HT1080 (cell line): ENCODE measurements at places on chromosomes 1 and 21.
A peak's percentile ranks its signal among the peaks of the same experiment; 100 is the strongest.

- no peak for DNase-seq
Measured at GRCh38 chr1:160667896-160668295, 21.1 kb upstream of the SLAMF1 start.

DNA sequence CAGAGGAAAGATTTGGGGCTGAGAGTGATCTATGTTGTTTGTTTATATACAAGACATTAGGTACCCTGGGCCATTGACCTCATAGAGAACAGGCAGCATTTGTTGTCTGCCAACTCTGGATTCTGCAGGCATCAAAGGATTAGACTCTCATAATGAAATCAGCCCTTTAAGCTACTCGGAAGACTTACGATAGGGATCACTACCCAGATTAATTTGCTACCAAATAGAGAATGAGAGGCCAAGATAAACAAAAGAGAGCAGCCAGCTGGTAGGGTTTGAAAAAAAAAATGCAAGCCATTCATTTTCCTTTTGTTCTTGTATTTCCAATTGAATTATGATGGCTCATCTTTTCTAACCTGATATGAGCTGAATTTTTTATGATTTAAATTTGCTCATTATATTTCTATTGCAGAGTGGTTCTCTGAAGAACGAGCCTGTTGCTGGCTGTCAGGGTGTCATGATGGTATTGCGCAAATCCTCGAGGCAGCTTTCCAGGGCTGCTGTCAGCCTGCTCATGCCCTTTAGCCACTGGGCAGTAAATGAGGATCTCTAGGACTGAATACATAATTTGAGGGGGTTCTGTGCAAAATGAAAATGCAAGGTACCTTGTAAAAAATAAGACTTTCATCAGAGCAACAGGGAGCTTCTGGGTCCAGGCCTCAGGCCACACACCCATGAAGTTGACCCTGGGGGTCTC, 116.4 kb upstream of the KCNJ15 start:
- no peak for DNase-seq

DNA sequence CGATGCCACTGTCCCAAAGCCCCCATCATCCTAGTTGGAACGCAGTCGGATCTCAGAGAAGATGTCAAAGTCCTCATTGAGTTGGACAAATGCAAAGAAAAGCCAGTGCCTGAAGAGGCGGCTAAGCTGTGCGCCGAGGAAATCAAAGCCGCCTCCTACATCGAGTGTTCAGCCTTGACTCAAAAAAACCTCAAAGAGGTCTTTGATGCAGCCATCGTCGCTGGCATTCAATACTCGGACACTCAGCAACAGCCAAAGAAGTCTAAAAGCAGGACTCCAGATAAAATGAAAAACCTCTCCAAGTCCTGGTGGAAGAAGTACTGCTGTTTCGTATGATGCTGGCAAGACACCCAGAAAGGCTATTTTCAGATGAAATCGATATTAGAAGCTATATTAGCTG, 8.1 kb downstream of the RHOU start:
- DNase-seq = no peak

DNA sequence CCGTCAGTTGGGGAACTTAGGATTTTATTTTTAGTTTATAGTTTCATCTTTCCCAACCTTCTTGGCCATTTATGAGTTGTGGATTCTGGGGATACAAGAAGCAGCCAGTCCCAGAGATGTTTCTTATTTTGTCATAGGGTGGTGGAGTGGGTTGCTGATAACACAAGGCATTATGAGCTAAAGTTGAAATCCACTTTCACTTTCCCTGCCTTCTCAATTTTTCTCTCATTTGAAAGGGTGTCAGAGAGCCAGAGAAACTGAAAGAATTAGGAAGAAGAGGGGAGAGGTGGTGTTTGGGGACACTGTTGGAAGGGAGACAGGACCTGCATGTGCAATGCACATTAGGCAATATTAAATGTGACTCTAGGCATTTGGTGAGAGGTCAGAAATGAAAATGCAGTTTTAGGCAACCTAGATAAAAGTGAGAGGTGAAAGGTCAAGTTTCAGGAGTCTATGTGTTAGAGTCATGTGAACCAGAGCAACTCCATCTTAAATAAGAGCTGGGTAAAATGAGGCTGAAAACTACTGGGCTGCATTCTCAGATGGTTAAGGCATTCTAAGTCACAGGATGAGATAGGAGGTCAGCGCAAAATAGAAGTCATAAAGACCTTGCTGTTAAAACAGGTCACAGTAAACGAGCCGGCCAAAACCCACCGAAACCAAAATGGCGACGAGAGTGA, 71.1 kb upstream of the F3 start:
- no peak for DNase-seq

GRCh38 chr1:7221826-7222694, 436.8 kb downstream of the CAMTA1 start:
- DNase-seq = no peak

- peak; percentile 13 for DNase-seq
Measured at GRCh38 chr1:188937965-188938551, 1539.6 kb downstream of the BRINP3 start.

GRCh38 chr1:2544093-2544874, 11.9 kb upstream of the TNFRSF14 start:
- no peak for DNase-seq

- no peak for DNase-seq
Measured at GRCh38 chr1:100542285-100542684, 4.3 kb downstream of the GPR88 start.
